ENCODE measurements at places on chromosomes 4 and X. TPM values are rescaled to one million over a fixed set of nuclear protein-coding genes. Genes with fewer than 3 reads are reported as not detected.

GRCh38 chr4:147969573-147970385, 237.9 kb downstream of the ARHGAP10 start:
- DNase-seq, result no peak

DNA sequence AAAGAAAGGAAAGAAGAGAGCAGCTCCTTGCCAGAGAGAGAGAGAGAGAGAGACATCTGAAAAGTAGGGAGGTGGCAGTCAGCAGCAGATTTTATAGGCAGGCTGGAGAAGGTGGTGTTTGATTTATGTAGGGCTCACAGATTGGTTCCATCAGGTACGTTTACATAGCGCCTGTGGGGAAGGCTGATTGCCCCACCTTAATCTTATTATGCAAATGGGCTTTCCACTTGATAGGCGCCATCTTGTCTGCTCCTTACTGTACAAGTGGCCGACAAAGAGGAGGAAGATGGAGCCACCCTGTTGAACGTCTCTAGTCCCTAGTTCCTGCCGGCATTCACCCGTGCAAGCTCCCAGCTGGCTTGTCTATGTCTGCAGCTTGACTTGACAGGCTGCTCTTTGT, 49.1 kb upstream of the DHRSX start:
- no peak for DNase-seq

Gene S100P
- total RNA-seq, result 412 TPM

Gene GAGE12J
- not detected for total RNA-seq

DNA sequence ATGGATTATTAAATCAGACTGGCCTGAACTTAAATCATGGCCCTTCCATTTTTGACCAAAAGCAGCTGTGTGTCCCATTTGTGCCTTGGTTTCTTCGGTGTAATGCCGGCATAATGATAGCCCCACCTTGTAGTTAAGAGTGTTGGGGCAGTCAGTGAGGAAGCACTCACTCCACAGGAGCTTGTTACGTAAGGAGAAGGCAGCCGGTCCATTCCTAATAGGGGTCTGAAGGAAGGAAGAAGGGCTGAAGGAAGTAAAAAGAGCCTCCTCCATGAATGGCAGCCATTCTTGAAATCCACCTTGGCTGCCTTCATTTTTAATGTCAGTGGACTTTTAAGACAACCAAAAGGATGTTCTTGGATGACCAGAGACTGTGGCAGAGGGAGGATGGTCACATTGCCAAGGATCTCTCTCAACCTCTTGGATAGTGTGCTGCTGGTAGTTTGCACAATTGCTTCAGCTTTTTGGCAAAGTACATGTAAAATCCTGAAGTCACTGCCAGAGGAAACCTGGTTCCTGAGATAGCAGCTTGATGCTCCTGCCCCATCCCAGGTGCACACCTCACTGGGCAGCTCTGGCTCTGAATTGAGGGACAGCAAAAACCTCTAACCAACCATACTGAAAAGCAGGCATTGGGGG, 113.5 kb downstream of the PTTG2 start:
- DNase-seq, result no peak

- no peak for DNase-seq
Observed at GRCh38 chr4:129916991-129917390, 821.0 kb downstream of the C4orf33 start.

Gene TNMD
- not detected for total RNA-seq

All from HT-29 (cell line).